ENCODE measurements at places on chromosomes 13 and 19. TPM values are rescaled to one million over a fixed set of nuclear protein-coding genes. Genes with fewer than 3 reads are reported as not detected.

Gene ZNF69
- 12.9 TPM for total RNA-seq

Gene LYPD4
- not detected for total RNA-seq

Gene GFY
- 0.18 TPM for total RNA-seq

Gene DCUN1D2
- total RNA-seq: 26.2 TPM

Gene TNFSF9
- 14.5 TPM for total RNA-seq

Gene WASF3
- not detected for total RNA-seq

Gene KLF2
- total RNA-seq: not detected

Gene CHAMP1
- total RNA-seq: 22.5 TPM

Gene SCAF1
- 8.3 TPM for total RNA-seq

Gene TMPRSS9
- not detected for total RNA-seq

Gene GRIN2D
- total RNA-seq: not detected

Gene TRIM28
- total RNA-seq: 142 TPM
